ENCODE measurements at places on chromosomes 7 and 10.
A peak's percentile ranks its signal among the peaks of the same experiment; 100 is the strongest.

GRCh38 chr7:139714163-139714901 is 63.5 kb downstream of the HIPK2 start:
- DNase-seq = no peak

- DNase-seq = no peak
Observed at GRCh38 chr7:6130007-6130587, 98.9 kb downstream of the ANKRD61 start.

GRCh38 chr10:43955002-43955596 is 306.4 kb upstream of the ZNF32 start:
- DNase-seq = no peak

DNA sequence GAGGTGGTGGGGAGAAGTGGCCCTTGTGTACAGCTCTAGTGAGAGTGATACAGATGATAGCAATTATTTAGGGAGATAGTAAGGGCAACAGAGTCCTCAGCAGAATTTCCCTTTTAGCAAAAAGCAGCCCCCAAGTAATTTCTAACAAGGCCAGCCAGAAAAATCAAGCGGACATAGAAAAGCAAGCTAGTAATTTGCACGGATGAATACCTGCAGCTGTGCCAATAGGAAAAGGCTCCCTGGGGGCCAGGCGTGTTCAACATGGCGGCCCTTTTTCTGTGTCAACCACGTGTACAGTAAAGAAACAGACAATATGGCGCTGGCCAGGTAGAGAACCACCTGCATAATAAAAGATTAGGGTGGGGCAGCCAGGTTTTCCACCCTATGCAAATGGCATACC is 7.4 kb downstream of the MCM10 start:
- no peak for DNase-seq

DNA sequence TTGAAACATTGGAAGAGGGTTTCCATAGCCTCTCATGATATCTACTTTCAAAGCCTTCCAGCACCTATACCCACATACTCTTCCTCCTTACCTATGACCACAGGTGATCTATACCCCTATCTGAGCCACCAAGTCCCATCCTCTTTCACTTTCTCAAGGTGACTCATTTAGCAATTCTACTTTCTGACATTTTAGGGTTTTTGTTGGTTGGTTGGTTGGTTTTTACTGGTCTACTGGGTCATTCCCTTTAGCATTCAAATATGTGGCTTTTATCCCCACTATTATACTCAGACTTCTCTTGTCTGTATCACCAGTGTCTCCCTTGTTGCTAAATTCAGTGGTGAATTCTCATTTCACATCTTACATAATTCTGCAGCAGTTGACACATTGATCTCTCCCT is 130.4 kb upstream of the STEAP4 start:
- DNase-seq = no peak

DNA sequence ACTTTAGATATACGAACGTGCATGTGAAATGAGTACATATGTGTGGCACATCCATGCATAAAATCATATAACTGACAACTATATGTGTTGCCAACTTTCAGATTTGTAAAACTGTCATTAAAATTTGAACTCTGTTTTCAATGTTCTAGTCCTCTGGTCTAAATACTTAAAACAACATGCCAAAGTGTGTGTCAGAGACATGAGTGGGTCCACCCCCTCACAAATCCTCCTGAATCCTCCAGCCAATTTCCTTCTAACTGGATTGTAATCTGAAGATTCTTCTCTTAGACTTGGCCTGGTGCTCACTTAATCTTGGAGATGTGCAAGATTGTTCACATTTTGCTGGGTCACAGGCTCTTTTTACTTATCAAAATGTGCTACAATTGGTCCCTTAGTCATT is 184.1 kb downstream of the RELN start:
- DNase-seq = no peak

DNA sequence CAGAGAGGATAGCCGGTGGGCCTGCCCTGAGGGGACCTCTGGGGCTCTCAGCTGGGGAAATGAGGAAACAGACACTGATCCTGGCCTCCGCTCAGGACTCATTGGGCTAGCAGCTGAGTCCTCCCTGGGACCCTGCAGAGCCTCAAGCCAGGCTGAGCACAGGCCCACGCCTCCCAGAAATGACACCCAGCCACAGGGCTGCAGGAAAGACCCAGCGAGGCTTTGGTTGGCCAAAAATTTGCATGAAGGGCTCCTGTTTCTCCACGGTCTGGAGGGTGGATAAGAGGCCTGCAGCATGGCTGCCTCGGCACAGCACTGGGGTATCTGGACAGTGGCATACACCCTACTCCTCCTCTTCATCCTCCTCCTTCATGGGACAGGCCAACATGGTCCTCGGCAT is 60.4 kb downstream of the ZNF33B start:
- DNase-seq = no peak

GRCh38 chr7:29463504-29464158 is 100.0 kb upstream of the PRR15 start:
- DNase-seq = no peak

- peak; percentile 83 for DNase-seq
Observed at GRCh38 chr10:89342206-89342958, 14.6 kb downstream of the IFIT3 start.

GRCh38 chr10:14415676-14416307 is 85.1 kb upstream of the FRMD4A start:
- DNase-seq = no peak

GRCh38 chr7:70660154-70660818 is 471.7 kb upstream of the GALNT17 start:
- DNase-seq = no peak

- DNase-seq = no peak
Observed at GRCh38 chr10:45144326-45145070, 143.8 kb downstream of the ZNF22 start.

DNA sequence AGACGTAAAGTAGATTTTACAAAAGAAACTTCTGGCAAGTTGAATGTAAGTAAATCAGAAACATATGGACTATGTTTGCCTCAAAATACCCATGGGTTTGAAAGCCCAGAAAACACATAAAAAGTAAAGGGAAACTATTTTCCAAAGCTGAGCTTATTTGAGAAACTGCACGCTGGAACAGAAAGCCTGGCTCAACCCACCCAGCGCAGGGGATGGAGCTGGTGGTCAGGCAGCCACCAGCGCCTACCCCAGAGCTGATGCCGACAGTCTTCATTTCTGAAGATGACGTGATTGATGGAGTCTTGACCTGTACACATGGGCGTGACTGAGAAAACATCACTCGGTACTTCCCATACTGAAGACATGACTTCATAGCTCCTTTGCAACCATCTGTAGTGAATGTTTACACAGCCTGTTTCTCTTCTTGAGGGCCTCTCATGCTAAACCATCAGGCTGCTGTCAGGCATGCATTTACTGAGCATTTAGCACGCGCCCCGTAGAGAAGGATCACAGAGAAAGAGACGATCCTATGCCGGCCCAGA is 232.6 kb upstream of the AUTS2 start:
- peak; percentile 66 for DNase-seq

DNA sequence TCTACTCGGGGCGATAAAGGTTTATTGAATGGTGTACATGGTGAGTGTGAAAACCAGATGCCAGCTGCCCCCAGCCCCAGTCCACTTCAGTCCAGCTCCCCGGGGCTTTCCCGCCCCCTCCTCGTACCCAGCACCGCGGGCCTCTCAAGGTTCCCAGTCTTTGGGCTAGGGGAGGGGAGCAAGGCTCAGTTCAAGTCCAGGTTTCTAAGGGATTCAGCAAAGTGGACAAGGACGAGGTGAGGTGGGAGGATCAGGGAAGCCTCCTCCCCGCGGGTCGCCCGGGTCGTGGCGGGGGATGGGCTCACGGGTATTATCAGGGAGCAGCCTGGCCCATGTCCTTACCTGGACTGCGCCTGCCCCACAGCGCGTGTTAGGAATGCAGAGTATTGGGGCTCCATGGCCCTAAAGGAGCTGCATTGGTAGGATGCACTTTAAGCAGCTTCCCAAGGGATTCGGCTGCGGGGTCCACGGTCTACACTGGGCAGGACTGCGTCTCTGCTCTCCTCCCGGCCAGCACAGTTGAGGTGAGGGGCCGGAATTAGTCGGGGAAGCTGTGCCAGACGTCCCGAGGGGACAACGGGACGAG is 541 bp upstream of the PFKFB3 start:
- DNase-seq = no peak

DNA sequence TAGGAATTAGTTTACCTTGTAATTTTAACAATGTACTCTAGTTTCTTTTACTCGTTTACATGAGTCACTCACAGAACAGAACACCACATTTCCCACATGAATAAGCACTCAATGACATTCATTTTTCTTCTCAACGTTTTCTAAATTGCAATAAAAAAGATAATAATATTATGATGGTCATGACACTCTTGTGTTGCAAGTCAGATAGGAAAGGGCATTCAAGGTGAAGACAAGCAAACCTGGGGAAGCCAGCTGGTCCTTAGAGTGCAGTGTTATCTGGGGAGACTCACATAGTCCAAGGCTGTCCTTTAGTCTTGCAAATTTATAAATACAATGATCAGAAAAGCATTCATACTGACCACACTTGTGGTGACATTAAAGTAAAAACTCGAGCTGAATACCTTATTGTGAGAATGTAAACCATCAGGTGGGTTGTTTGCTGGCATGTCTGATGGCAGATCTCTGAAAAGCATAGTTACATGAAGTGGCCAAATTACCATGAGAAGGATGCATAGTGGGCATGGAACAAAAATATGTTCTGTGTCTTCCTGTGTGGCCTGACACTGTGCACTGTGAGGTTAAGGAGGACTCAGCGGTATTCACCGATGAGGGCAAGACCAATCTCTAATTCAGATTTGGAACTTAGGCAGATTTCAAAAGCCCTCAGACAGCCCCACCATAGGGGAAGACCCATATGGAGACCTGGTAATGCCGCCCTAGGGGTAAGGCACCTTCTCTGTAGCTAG is 158.9 kb upstream of the ASAH2 start:
- DNase-seq = no peak

DNA sequence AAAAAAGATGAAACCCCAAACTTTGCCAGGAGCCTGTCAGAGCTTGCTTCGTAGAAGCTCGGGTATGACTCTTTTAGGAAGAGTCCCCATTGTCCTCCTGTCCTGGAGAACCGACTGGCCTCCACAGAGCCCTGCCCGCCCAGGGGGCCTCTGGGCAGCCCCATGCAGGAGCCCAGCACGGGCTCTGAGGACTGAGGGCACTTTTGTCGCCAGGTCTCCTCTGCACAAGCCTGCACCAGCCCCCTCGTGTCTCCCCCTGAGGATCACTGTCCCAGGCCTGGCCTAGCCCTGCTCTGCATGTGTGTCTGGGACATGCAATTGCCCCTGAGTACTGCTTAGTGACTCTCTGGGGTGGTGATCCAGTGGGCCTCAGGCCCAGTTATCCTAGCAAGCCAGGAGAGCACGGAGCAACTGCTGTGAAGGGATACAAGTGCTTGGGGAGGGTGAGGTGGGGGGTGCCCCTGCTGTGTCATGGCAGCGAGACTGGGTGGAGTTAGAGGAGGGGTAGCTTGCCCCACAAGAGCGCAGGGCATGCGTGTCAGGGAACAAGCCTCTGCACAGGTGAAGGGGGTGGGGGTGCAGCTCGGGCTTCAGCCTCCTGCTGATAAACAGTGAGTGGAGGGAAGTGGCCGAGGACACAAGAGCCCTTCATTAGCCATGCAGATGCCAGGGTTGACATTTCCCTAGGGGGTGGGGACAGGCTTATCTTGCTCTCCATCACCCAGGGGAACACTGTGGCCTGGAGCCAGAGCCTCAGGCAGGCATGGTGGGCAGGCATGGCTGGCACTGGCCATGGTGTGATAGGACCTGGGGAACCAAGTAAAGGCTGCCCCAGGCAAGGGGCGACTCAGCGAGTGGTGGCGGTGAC is 143.4 kb downstream of the C10orf105 start:
- DNase-seq = no peak

- no peak for DNase-seq
Observed at GRCh38 chr10:132428486-132428995, 31.5 kb downstream of the PWWP2B start.

DNA sequence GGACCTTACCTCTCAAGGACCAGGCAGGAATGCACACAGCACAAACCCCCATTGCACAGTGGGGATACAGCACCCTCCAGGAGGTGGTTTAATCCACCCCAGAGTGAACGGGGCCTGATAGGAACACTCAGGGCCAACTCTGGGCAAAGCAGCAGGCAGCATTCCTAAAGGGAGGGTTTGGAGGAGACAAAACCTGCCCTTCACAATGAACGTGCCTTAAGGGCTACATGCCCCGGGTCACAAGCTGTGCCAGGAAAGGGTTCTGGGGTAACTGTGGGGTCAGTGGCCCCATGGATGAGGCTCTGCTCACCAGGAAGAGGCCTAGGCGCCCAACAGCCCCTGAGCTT is 1.1 kb downstream of the GPRIN2 start:
- DNase-seq = no peak

- DNase-seq = peak; percentile 76
Observed at GRCh38 chr10:44761076-44761475, 150.1 kb upstream of the TMEM72 start.

GRCh38 chr10:113091920-113092319 is 141.9 kb downstream of the TCF7L2 start:
- no peak for DNase-seq

DNA sequence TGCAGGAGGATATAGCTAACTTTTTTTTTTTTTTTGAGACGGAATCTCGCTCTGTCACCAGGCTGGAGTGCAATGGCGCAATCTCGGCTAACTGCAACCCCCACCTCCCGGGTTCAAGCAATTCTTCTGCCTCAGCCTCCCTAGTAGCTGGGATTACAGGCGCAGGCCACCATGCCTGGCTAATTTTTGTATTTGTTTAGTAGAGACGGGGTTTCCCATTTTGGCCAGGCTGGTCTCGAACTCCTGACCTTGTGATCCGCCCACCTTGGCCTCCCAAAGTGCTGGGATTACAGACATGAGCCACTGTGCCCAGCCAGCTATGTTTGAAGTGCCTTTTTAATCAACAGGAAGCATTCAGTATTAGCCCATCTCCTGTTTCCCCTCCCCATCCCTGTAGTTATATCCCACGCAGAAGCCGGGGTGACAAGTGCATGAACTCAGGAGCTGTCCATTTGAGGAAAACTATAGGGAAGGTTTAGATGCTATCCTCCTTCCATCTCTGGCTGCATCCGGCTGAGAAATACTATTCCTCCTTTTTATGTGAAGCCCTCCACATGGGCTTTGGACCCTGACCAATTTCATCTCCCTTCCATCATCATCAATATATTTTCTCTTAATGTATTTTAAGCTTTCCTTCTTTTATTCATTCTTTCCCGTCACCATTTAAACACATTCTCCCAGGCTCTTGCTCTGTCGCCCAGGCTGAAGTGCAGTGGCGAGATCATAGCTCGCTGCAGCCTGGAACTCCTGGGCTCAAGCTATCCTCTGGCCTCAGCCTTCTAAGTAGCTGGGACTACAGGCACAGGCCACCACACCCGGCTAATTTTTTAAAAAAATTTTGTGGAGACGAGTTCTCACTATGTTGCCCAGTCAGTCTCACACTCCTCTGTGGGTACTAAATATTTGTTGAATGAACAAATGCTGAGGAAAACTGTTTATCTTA is 1.3 kb upstream of the POT1 start:
- no peak for DNase-seq
